ENCODE measurements at places on chromosomes 1 and 21. TPM values are rescaled to one million over a fixed set of nuclear protein-coding genes. Genes with fewer than 3 reads are reported as not detected.
A peak's percentile ranks its signal among the peaks of the same experiment; 100 is the strongest.

DNA sequence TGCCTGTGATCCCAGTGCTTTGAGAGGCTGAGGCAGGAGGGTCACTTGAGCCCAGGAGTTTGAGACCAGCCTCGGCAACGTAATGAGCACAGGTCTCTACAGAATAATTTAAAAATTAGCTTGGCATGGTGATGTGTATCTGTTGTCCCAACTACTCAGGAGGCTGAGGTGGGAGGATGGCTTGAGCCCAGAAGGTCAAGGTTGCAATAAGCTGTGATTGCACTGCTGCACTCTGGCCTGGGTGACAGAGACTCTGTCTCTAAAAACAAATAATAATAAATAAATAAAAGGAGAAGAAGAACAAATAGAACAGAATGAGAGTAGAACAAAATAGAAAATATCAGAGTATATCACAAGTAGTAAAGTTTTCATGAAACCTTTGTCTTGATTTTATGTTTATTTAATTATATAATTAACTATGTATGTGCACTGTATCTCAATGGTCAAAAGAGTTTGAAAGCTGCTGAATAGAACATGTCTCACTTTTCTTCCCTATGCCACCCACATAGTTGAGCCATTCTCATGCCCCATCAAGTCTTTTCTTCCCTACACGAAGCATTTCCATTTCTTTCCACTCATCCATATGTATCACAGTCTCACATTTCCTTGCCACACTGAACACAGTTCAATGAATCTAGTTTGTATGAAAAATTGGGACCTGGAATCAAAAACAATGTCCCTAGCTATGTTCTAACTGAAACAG is 22.9 kb upstream of the APOBEC4 start:
- H3K36me3 ChIP-seq = no peaks in the 10 kb centered on the region
- H3K27ac ChIP-seq = no peak overlapping the region
- no peak overlapping the region for H3K4me3 ChIP-seq
- no peak for DNase-seq
- peaks cover 25% of the 10 kb centered on the region for H3K27me3 ChIP-seq
- H3K4me1 ChIP-seq = no peaks in the 10 kb centered on the region

DNA sequence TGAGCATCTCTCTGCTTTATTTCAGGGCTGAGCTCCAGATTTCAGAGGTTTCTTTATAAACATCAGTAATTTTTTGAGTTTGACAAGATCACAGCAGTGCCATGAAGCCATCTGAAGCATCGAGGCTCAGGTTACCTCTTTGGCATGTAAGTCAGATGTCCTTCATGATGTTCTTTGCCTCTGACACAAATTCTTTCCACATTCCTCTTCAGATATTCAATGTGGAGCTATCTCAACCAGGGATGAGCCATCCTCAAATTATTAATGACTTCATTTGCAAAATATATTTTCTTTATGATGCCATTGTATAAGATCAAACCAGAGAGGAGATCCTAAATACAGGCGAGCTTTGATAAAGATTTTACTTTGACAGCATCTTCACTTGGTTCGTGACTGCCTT is 256.7 kb downstream of the COL11A1 start:
- H3K27me3 ChIP-seq = no peaks in the 10 kb centered on the region
- no peak for DNase-seq
- no peak overlapping the region for H3K4me3 ChIP-seq
- no peak overlapping the region for H3K27ac ChIP-seq

- H3K36me3 ChIP-seq = no peaks in the 10 kb centered on the region
- H3K4me1 ChIP-seq = no peaks in the 10 kb centered on the region
- no peaks in the 10 kb centered on the region for H3K27me3 ChIP-seq
- no peak overlapping the region for H3K27ac ChIP-seq
- no peak for DNase-seq
Observed at GRCh38 chr1:56304975-56305374, 274.4 kb downstream of the PLPP3 start.

GRCh38 chr1:56644919-56645676 is at the start of gene PRKAA2:
TSS of gene PRKAA2 (plus strand) at chr1:56645314. CDS start at chr1:56645388, 74 bp downstream.
- H3K27ac ChIP-seq = no peak within 1 kb of the TSS
- no peaks in the 10 kb centered on the region for H3K36me3 ChIP-seq
- peaks cover 20% of the 10 kb centered on the region for H3K4me1 ChIP-seq
- DNase-seq = peak; percentile 39
- H3K27me3 ChIP-seq = peaks cover 46% of the 10 kb centered on the region

- no peaks in the 10 kb centered on the region for H3K36me3 ChIP-seq
- no peak for DNase-seq
Observed at GRCh38 chr1:204338997-204339396, 20.7 kb downstream of the PLEKHA6 start.

- H3K27ac ChIP-seq = no peak overlapping the region
- no peaks in the 10 kb centered on the region for H3K4me1 ChIP-seq
- no peaks in the 10 kb centered on the region for H3K36me3 ChIP-seq
- H3K4me3 ChIP-seq = no peak overlapping the region
- no peaks in the 10 kb centered on the region for H3K27me3 ChIP-seq
- DNase-seq = no peak
Observed at GRCh38 chr1:80278936-80279335, 1272.4 kb upstream of the ADGRL4 start.

GRCh38 chr1:164562061-164562460 is 3.1 kb downstream of the PBX1 start:
- H3K4me1 ChIP-seq = peaks cover 11% of the 10 kb centered on the region
- peaks cover 25% of the 10 kb centered on the region for H3K27me3 ChIP-seq
- no peak overlapping the region for H3K4me3 ChIP-seq
- H3K36me3 ChIP-seq = no peaks in the 10 kb centered on the region

GRCh38 chr1:232560940-232561339 is 69.0 kb downstream of the SIPA1L2 start:
- no peak overlapping the region for H3K27ac ChIP-seq
- DNase-seq = no peak
- H3K36me3 ChIP-seq = no peaks in the 10 kb centered on the region
- H3K4me3 ChIP-seq = no peak overlapping the region
- no peaks in the 10 kb centered on the region for H3K4me1 ChIP-seq

DNA sequence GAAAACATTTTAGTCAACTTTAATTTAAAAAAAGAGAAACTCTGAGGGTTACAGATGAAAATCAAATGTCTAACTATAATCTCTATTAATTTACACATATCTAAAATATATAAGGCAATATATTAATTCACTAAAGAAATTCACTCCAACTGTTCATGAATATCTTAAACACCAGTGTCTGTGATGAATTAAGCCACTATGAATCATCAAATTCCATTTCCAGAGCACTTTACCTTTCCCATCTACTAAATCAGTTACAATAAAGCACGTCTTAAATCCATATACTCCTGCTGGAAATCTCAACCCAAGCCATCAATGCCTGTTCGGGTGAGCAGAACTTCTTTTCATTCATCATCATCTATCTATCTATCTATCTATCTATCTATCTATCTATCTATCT is 4.3 kb downstream of the TAF5L start:
- DNase-seq = no peak
- no peak overlapping the region for H3K4me3 ChIP-seq
- H3K27ac ChIP-seq = no peak overlapping the region
- peaks cover 6% of the 10 kb centered on the region for H3K36me3 ChIP-seq

- H3K27ac ChIP-seq = no peak overlapping the region
- H3K4me1 ChIP-seq = no peaks in the 10 kb centered on the region
- peaks cover 22% of the 10 kb centered on the region for H3K27me3 ChIP-seq
- no peak for DNase-seq
Observed at GRCh38 chr1:175788586-175789252, 45.3 kb upstream of the TNR start.

DNA sequence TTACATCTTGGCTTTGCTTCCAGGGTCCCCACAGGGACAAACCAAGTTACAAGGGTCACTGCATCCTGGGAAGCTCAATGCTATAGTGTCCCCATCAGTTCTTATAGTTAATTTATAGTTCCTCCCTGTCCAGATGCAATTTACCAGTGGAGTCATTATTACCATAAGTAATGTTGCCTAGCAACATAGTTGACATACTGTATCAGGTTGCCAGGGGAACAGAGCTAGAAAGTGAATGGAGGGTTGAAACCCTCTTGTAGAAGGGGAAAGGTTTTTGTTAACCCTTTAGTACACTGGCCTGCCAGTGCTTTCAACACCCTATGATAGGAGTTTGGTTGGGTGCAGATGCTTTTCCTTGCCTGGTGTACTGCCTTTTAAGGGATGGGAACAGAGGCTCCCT is 34.3 kb upstream of the TTC4 start:
- H3K4me1 ChIP-seq = no peaks in the 10 kb centered on the region
- H3K4me3 ChIP-seq = no peak overlapping the region
- no peak overlapping the region for H3K27ac ChIP-seq
- H3K27me3 ChIP-seq = peaks cover 2% of the 10 kb centered on the region
- no peaks in the 10 kb centered on the region for H3K36me3 ChIP-seq

GRCh38 chr1:229087906-229088305 is 183.0 kb upstream of the RAB4A start:
- DNase-seq = no peak
- no peaks in the 10 kb centered on the region for H3K36me3 ChIP-seq
- H3K27me3 ChIP-seq = peaks cover 21% of the 10 kb centered on the region
- H3K4me1 ChIP-seq = peaks cover 14% of the 10 kb centered on the region

GRCh38 chr1:26598890-26599289 is 69.3 kb downstream of the RPS6KA1 start:
- peaks cover 4% of the 10 kb centered on the region for H3K4me1 ChIP-seq
- no peak overlapping the region for H3K27ac ChIP-seq
- H3K36me3 ChIP-seq = no peaks in the 10 kb centered on the region
- no peak for DNase-seq
- H3K4me3 ChIP-seq = no peak overlapping the region

DNA sequence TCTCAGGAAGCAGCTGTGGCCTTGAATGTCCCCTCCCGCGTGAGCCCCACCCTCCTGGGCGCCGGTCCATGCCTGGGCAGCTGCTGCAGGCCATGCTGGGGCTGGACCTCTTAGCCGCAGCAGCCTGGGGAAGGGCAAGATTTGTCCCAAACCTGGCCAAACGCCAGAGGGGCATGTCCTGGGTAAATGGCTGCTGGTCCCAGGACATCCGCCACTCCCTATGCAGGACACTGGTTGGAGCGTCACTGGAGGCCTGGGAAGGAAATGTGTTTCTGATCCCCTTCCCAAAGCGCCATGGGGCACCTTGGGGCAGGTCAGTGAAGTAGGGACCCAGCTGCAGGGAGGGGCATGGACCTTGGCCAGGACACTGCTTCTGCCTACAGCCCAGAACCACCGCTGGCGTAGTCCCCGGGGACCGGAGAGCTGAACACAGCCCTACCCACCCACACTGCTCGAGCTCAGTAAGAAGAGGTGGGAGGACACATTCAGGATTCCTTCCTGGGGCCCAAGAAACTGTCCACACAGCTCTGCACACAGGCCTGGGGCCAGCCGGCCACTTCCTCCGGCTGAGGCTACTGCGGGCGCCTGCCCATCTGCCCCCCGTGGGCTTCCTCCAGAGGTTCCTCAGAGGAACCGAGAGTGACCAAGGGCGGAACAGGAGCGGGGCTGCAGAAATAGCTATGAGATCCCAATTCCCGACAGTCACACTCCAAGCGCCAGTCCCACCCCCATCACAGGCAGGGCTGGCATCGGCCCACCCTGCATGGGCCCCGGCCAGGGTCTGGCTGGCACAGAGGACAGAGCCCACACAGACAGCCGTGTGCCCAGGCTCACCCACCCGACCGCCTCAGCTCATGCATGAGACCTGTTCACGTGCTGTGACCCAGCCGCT is 10.8 kb upstream of the PLEKHG5 start:
- DNase-seq = no peak
- H3K36me3 ChIP-seq = no peaks in the 10 kb centered on the region
- peaks cover 6% of the 10 kb centered on the region for H3K4me1 ChIP-seq
- peaks cover 27% of the 10 kb centered on the region for H3K27me3 ChIP-seq

DNA sequence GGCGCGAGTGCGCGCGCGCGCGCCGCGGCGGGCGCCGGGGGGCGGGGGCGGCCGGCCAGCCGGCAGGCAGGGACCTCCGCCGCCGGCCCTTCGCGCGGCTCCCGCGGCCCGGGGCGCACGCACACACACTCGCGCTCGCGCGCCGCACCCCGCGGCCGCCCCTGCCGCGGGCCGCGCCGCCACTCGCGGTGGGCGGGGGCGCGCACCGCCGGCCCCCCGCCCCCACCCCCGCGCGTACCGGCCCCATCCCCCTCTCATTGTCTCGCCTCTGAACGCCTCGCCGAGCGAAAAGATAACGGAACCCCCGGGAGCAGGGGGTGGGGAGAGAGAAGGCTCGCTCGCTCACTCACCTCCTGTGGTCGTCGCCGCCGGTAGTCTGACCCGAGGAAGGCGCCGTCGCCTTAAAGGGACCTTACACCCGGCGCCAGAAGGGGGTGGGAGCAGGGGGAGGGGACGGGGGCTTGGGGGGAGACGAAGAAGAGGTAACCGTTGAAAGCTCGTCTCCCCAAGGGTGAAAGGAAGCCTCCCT is 428 bp downstream of the POGZ start:
- DNase-seq = peak; percentile 57
- peaks cover 12% of the 10 kb centered on the region for H3K27me3 ChIP-seq
- H3K4me3 ChIP-seq = peak overlapping the region; percentile 89
- peaks cover 10% of the 10 kb centered on the region for H3K36me3 ChIP-seq

DNA sequence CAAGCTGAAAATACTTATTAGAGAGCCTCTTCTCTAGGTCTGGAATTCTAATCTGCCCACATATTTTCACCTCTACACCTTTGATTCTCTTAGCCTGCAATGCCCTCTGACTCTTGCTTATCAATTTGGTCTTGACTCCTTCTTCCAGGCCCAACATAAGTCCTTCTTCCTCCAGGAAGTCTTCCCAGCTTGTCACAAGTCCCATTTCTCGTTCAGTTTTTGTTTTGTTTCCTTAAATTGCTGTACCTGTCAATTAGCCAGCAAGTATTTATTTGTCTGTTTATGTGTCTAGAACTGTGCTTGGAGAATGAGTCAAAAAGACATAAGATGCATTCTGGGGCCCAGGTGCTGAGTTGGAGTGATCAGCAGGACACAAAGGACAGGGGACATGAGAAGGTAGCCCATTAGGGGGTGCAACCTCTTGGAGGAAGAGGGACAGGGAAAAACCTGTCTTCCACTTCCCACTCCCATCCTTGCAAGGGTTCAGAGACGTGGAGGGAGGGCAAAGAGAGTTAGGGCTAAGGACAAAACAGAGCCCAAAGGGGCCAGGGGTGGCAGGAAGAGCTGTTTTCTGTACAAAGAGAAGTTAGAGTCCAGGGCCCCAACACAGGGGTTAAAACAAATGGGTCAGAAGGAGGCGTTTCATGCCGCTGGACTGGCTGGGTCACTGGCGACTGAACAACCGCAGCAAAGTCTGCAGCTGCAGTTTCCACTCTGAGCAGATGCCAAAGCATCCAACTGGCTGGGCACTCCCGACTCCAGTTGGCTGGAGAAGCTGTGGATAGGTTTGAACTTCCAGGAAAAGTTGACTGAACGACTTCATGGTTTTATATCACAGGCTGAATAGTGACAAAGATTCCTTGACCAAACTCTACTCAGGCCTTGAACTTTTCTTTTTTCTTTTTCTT is 10.7 kb upstream of the CNR2 start:
- DNase-seq = no peak
- peaks cover 14% of the 10 kb centered on the region for H3K4me1 ChIP-seq
- no peaks in the 10 kb centered on the region for H3K36me3 ChIP-seq
- no peaks in the 10 kb centered on the region for H3K27me3 ChIP-seq
- peak overlapping the region; percentile 16 for H3K27ac ChIP-seq

GRCh38 chr1:236685917-236686814 is at the start of gene ACTN2:
TSS of gene ACTN2 (plus strand) at chr1:236686499. CDS start at chr1:236686674, 175 bp downstream.
- H3K4me3 ChIP-seq = peak within 1 kb of the TSS; percentile 66
- peaks cover 19% of the 10 kb centered on the region for H3K4me1 ChIP-seq
- DNase-seq = peak; percentile 41

The PHTF1 gene
- total RNA-seq = 25.0 TPM

The CD48 gene
- total RNA-seq = 200 TPM

The MANEAL gene
- 5.3 TPM for total RNA-seq

The TP73 gene
- total RNA-seq = 2.1 TPM

The ZNHIT6 gene
- total RNA-seq = 19.6 TPM

The WNT2B gene
- 1.4 TPM for total RNA-seq

The FMO1 gene
- 1.1 TPM for total RNA-seq

The FAM177B gene
- total RNA-seq = 3.5 TPM

The NR1I3 gene
- total RNA-seq = 0.15 TPM

The DENND1B gene
- total RNA-seq = 19.2 TPM

Measured in activated B cell treated with CpG ODN at 0.5 μM for 24 hours (primary cell).